NCI-H1436 treated with DMSO at 0.1 percent for 48 hours (cell line): ENCODE measurements at places on chromosomes 13 and 19.

DNA sequence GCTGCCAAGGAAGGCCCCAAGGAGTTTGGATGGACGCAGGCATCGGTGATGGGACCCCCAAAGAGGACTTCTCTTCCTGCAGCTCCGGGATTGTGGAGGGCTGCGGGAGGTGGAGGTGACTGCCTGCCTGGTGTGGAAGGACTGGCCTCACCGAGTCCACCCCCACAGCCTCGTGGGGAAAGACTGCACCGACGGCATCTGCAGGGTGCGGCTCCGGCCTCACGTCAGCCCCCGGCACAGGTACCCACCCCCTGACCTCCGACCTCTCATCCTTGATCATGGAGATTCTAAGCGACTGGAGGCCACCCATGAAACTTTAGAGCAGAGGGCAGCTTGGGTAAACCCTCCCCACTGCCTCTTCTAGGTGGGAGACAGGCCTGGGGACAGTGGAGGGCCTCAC lies 16.9 kb upstream of the CLASRP start:
- no peak for DNase-seq

GRCh38 chr13:32925506-32925905 lies 90.7 kb upstream of the KL start:
- no peak for DNase-seq

- DNase-seq: no peak
These were observed 116.3 kb upstream of the SLC7A1 start for GRCh38 chr13:29711776-29712175.

DNA sequence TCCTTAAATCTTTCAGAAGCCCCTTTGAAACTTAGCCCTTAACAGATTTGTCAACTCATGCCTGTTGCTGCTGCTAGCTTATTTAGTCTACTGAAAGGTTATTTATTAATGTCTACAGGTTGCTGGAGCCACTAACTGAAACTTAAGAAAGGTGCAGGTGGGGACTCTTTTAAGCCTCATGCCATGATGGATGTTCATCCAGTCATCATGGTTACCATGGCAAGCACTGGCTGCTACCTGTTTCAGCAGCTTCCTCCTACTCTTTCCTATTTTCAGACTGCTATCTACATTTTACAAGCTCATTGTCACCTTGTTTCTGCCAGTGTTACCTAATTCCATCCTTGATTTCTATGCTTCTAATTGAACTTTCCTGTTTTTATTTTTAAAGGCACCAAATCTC lies 27.1 kb downstream of the DGKH start:
- DNase-seq: no peak

DNA sequence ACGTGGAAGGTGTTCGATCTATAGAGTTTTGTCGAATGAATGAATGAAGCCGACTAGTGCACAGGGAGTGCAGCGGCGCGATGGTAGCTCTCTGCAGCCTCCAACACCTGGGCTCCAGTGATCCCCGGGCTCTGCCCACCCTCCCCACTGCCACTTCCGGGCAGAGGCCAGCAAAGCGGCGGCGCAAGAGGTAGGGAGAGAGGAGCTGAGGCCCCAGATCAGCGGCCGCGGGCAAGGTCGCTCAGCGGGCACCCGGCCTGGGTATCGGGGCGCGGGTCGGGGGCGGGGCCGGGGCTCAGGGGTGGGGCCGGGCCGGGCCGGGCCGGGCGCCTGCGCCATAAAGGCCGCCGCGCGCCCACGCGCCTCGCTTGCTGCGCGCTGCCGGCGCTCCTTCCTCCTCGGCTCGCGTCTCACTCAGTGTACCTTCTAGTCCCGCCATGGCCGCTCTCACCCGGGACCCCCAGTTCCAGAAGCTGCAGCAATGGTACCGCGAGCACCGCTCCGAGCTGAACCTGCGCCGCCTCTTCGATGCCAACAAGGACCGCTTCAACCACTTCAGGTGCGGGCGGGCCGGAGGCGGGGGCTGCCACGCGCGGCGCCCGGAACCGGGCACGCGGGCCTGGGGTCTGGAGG lies at the start of gene GPI:
GPI (plus strand) TSS at position 367 of the 633 bp plus-strand sequence; CDS start at position 438, 71 bp downstream.
- DNase-seq: no peak

DNA sequence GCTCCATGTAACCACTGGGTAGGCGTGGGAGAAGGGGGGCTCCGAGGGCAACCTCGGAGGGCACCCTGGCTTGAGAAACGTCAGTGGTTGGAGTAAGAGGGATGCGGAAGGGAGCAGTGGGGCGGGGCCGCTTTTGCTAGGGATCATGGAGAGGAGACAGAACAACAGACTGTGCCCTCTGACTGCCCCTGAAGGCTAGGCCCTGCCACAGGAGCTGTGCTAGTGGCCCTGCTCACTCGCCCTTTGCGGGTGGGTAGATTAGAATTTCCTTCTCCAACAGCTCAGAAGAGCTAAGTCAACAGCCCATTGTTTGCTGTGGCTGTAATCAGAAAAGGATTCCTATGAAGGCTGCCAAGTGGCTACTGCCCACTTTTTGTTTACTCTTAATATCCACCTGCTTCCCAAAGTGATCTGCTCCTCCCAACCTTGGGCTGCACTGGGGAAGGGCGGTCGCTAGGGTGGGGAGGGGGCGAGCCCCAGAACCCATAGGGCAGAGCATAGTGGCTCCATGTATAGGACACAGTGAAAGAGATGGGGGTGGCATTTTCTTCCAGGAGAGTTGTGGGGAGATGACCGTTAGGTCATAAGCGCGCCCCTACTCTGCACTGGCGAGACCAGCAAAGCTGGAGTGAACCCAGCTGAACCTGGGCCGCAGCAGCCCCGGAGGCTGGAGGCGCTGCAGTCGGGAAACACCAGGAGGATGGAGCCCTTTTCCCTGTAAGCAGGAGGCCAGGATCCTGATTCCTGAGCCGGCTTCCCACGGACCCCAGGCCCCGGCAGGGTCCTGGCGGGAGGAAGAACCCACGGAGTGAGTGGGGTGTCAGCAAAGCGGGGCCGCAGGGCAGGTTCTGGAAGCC lies 1.9 kb upstream of the C1QTNF9 start:
- DNase-seq: no peak
